ENCODE measurements at places on chromosomes 4 and X.

GRCh38 chr4:84224522-84224921, 274.6 kb downstream of the NKX6-1 start:
- no peak for DNase-seq

DNA sequence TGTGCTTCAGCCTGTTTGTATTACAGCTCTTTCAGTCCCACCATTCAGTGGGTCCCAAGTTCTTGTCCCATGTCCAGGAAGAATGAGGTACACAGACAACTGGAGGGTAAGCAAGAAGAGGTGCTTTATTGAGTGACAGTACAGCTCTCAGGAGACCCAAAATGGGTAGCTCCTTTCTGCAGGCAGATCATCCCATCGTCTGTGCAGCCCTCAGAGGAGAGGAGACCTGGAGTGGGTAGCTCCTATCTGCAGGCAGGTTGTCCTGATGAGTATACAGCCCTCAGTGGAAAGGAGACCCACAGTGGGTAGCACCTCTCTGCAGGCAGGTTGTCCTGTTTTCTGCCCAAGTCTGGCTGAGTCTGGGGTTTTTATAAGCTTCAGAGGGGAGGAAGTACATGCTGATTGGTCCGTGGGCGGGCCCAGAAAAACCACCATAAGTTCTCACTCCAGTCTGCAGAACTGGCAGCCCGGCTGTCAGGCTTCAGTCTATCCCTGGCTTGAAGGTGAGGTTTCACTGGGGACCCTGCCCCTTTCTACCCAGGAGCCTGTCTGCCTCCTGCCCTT, 18.0 kb downstream of the GRK4 start:
- no peak for DNase-seq

- no peak for DNase-seq
Measured at GRCh38 chr4:48665555-48666186, 114.4 kb downstream of the FRYL start.

DNA sequence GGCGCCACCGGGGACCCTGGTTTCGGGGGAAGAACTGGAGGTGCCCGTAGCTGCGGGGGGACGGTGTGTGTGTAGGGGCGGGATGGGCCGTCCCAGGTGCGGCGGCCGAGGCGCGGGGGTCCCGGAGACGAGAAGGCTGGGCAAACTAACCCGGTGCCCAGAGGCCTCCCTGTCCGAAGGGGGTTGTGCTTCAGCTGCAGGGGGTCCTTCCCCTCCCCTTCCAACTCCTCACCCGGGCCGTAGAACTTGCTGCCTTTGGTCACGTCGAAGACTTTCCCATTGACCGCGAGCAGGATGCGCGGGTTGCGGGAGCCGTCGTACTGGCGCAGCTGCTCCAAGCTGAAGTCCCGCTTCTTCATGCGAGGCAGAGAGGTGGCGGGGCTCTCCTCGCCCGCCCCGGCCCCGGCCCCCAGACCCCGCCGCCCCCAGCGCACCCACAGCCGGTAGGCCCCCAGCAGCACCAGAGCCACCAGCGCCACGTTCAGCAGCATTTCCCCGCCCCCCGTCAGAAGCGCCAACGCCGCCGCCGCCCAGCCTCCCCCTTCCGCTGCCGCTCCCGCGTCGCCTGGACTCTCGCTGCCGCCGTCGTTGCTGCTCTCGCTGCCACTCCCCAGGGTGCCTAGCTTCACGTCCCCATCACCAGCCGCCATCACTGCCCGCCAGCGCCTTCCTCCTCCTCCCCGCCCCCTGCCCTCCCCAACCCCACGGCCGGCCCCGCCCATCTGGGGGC, at the start of gene PGRMC2:
TSS of gene PGRMC2 (minus strand) at position 673 of the 730 bp plus-strand sequence. CDS start at position 650, 23 bp downstream.
- peak; percentile 61 for DNase-seq

GRCh38 chr4:39525822-39526690, 1.2 kb downstream of the UGDH start:
- peak; percentile 45 for DNase-seq

- peak; percentile 78 for DNase-seq
Measured at GRCh38 chrX:71941776-71942175, 31.1 kb downstream of the NHSL2 start.

DNA sequence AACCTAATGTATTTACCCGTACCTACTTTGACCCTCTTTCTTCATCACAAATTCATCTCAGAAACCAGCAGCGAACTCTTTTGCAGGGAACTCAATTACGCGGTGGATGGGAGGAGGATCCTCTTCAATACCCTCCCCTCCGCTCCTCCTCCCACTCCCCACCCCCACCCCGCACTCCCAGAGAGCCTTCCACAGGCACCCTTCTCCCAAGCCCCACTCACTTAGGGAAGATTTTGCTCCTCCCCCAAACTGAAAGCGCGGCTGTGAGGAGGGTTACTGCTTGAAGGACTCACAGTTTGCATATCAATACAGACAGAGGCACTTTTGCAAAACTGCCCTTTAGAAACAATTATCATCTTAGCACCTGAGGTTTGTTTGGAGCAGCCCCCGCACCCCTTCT, 960 bp upstream of the IL1RAPL1 start:
- peak; percentile 58 for DNase-seq

- DNase-seq: no peak
Measured at GRCh38 chr4:20078644-20079043, 173.1 kb upstream of the SLIT2 start.

DNA sequence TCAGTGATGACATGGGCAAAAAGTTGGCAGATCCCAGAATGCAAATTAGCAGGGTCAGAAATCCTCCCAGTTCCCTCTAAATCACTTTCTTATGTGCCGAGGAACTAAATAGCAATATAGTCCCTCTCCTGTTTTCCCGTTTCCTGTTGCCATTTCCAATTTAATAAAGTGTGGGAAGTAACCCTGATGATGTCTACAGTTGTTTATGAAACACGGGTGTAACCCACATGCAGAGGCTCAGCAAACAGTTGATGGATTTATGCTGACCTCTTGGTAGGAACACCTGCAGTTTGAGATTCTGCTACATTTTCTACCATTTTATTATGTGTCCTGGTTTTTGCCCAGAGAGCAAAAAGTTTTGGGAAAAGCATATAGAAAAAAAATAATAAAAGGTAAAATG, 56.7 kb downstream of the FGFBP1 start:
- DNase-seq: no peak

GRCh38 chr4:182825003-182825402, 92.2 kb downstream of the DCTD start:
- DNase-seq: no peak

GRCh38 chr4:145130788-145131399, 32.8 kb downstream of the ABCE1 start:
- DNase-seq: peak; percentile 74

GRCh38 chrX:110006821-110007375, 4.0 kb downstream of the TMEM164 start:
- DNase-seq: no peak

DNA sequence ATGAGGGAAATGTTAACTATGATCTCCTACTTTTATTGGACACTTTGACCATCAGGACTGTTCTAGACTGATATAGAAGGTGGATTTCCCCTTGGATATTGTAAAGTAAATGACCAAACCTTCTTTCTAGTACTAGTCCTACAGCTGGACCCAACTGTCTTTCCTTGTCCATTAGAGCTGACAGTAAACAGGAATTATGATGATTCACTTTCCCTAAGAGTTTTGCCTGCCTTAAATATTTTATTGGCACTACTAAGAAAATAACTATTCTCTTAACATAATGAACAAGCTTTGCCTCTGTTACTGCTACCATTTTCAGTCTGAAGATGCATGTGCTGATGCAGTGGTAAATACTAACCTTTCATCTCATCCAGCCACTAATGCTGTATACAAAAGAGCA, 915.4 kb downstream of the CENPC start:
- DNase-seq: no peak

- peak; percentile 9 for DNase-seq
Measured at GRCh38 chrX:102846544-102847236, 90.4 kb upstream of the RAB40AL start.

DNA sequence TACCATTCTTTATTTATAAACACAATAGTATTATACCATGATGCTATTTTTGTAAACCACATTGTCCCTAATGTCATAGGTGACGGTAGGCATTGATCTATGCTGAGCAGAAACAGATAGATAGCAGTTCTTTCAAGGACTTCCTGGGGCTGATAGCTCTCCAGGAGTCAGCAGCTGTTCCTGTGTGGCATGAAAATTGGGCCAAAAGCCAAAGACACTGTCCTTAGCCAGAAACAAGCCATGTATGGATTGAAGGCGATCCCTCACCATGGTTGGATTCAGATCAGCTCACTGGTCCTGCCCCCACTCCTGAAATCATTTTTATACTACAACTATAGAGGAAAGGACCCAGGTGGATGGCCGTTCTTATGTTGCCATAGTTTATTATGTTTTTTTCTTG, 53.6 kb downstream of the DDX60 start:
- no peak for DNase-seq

- peak; percentile 29 for DNase-seq
Measured at GRCh38 chrX:71118985-71119535, 664 bp downstream of the MED12 start.

DNA sequence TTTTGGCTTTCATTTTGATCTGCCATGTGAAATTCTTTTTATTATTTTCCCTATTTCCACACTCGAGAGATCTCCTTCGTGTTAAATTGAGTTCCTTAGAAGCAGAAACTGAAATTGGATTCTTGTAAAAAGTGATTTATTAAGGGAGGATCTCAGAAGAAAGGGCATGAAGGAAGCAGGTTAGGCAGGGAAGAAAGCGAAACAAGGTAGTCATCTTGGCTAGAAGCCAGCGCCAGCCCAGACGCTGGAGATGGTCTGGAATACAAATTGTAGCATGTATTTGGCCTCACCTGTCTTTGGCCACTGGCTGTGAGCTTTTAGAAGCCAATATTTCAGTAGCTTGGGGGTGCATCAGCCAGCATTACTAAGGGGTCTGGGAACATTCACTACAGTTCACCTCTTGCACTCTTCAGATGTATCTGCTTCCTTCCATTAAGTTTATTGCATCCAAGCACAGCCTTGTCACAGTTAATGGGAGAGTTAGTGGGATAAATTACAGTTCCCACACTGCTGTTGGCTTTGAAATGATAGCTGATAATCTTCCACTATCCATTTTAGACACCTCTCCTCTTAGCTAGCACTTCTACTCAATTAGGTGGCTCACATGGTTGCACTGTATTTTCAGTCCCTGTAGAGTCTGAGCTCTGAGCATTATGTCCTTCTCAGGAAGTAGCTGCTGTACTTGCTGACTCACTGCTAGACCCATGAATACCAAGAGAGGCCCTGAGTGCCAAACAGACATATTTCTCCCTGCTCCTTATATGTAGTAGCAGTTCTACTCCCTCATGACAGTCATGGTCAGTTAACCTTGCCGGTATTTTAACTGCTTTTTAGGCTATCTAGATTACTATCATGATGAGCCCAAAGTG, 14.6 kb downstream of the GRXCR1 start:
- DNase-seq: no peak

DNA sequence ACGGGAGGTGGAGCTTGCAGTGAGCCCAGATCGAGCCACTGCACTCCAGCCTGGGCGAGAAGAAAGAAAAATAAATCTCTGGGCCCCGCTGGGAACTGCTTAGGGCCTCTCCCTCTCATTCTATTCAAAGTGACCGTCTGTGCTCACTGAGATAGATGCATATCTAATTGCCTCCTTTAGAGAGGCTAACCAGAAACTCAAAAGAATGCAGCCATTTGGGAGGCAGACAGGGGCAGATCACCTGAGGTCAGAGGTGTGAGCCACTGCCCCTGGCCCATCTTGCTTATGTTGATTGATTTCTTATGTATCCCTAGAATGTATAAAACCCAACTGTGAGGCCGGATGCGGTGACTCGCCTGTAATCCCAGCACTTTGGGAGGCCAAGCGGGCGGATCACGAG, 6.2 kb upstream of the CSF2RA start:
- DNase-seq: no peak

- no peak for DNase-seq
Measured at GRCh38 chrX:48927123-48927522, 8.3 kb upstream of the PIM2 start.

- DNase-seq: peak; percentile 52
Measured at GRCh38 chrX:45621376-45622041, 420.8 kb upstream of the DIPK2B start.

DNA sequence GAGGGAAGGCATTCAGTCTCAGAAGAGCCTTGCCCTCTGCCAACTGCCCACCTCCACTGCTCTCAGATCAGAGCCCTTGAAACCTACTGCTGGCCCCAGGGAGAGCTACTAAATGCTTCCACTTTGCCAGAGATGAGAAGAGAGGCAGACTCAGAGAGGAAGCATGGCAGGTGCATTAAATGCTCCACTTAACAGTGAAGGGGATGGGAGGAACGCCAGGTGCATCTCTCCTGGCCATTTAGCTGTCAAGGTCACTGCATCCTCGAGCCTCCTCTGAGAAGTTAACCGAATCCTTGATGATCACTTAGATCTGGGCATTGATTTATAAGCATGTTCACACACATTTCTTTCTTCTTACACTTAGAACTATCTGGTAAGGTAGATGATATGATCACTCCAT, 15.0 kb downstream of the TRPC5 start:
- DNase-seq: no peak

GRCh38 chr4:97910005-97910404, 233.3 kb downstream of the STPG2 start:
- DNase-seq: no peak

DNA sequence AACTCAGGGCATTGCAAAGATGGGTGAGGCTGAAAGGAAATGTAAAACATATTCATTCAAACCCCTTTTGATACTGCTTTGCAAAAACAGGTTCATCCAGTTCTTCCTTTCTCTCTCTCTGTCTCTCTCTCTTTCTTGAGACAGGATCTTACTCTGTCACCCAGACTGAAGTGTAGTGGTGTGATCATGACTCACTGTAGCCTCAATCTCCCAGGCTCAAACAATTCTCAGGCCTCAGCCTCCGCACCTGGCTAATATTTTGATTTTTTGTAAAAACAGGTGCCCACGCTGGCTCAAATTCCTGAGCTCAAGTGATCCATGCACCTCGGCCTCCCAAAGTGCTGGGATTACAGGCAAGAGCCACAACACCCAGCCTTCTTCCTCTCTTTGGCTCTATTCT, 15.6 kb upstream of the DCHS2 start:
- DNase-seq: no peak

DNA sequence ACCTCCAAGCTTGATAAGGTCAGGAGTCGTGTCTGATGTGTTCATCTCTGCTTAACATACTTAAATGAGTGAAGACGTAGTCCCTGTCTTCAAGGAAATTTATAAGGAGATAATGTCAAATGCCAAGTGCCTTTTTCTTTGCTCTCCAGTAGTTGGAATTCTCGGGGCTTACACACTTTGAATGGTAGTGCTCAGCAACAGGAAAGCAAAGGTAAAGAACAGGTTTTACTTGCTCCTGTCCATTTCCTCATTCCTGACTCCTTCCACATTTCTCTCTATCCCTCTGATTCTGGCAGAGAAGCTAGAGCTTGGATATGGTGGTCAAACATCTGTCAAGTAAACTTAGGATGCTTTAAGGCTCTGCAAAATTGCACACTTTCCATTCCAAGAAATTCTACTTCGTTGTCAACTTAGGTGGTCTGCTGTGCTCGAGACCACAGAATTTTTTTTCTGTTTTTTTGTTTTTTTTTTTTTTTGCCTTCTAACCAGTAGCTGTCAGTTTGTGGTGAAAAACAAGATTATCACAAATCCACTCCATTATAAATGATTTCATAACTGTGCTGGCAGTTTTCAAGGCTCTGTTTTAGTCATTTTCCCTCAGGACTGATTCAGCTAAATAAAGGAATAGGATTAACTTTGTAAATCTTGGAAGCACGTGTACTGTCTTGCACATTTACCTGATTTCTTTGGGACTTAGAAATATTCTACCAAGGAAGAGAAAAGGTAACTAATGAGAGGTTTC, 180.8 kb upstream of the ANXA3 start:
- no peak for DNase-seq
